ENCODE measurements at places on chromosomes 4 and X.

DNA sequence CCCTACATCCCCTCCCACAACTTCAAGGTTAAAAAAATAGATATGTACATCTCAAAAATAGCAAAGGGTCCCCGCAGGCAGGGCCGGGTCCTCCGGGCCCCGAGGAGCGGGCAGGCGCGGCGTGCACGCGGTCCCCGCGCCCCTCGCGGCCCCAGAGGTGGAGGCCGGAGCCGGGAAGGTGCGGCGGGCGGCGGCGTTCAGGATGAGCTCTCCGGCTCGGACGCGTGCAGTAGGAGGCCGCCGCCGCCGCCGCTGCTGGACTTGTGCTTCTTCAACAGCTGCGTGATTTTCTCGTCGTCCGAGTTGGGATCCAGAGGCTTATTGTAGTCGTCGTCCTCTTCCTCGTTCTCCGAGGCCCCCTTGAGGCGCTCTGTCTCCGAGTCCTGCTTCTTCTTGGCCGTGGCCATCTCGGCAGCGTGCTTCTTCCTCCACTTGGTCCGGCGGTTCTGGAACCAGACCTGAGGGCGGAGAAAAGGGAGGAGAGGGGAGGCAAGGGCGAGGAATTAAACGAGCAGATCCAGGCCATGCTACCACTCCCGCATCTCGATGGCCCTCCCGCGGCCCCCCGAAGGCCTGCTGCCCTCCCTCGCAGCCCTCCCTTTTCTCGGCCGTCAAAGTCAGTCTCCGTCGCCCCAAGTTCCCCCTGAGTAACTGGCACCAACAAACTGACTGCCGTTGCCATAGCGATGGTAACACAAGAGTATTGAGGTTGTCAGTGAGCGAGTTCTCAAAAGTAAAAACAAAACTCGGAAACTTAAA is 5.8 kb downstream of the NKX6-1 start:
- no peak for DNase-seq

DNA sequence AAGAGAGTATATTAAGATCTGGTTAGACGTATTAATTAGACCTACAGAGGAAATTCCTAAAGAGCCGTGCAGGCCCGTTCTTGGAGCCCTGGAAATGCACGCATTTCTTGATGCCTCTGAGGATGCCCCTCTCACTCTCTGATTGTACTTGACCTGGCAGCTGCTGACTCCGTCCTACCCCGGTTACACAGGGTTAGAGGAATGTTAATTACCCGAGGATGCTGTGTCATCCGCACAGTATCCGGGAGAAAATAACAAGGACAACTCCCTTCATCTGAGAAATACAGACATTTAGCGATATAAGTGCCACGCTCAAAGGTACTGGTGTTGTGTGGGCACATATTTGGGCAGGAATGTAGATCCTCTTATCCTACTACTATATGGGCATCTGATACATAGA is 404.6 kb upstream of the FAT1 start:
- no peak for DNase-seq

GRCh38 chrX:13383907-13384306 is 64.1 kb upstream of the ATXN3L start:
- no peak for DNase-seq

DNA sequence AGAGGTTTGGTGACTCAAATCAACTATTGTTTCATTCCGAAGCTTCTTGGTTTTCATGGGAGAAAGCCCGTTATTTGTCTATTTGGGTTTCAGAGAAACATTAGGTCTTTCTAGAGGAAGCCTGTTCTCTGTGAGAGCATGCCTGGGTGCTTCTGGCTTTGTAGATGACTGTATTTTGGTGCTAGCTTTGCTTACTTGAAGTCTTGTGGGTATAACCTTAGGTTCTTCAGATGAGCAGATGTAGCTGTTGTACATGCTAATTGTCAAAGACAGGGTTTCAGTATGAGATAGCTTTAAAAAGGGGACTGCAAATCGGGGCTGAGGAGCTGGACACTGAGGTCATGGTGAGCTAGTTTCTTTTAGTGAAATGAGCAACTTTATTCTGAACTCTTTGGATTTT is 7.9 kb upstream of the STOX2 start:
- no peak for DNase-seq

Data from cerebellar nuclear complex (tissue), 1 donor.